ENCODE measurements at places on chromosomes 11 and 22. TPM values are rescaled to one million over a fixed set of nuclear protein-coding genes. Genes with fewer than 3 reads are reported as not detected.

The RIC3 gene
- total RNA-seq = 17.8 TPM

The C11orf16 gene
- total RNA-seq = not detected

The LIN7C gene
- 65.6 TPM for total RNA-seq

The HORMAD2 gene
- total RNA-seq = not detected

DNA sequence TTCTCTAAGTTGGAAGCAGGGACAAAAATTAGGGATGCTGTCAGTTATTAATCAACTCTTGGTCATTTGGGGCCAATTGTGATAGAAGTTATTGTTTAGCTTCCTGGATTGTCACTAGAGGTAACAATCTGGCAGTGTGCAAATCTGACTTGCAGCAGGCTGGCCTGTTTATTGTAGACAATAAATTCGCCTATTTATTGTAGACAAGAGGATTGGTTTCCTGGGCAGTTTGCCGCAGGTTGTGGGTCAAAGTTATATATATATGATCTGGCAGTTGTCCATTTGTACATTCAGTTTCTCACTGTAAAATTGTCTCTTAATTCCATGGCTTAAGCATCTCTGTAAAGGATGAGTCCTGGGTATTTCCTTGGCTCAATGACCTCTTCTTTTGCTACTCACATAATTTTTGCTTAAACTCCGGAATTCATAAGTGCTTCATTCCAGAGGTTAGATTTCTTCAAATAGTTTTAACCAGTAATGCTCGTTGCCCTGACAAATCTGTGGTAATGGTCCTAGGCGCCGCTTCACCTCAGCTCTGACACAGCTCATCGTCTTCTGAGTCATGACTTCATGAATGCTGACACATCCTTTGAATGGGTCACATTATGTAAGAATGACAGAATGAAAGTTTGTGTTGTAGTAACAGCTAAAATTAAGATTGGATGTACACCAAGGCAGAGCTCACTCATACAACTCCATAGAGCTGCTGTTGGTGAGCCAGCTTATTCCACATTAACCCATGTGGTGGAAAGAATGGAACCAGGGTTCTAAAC lies 7.8 kb upstream of the MMP3 start:
- DNase-seq = no peak
- no peaks in the 10 kb centered on the region for H3K27me3 ChIP-seq
- H3K4me1 ChIP-seq = no peaks in the 10 kb centered on the region
- no peak overlapping the region for H3K4me3 ChIP-seq

The SHANK2 gene
- 73.1 TPM for total RNA-seq

GRCh38 chr22:25102722-25103121 lies 96.9 kb upstream of the CRYBB3 start:
- no peaks in the 10 kb centered on the region for H3K36me3 ChIP-seq
- no peaks in the 10 kb centered on the region for H3K27me3 ChIP-seq
- no peak overlapping the region for H3K27ac ChIP-seq
- no peak overlapping the region for H3K4me3 ChIP-seq
- DNase-seq = no peak

DNA sequence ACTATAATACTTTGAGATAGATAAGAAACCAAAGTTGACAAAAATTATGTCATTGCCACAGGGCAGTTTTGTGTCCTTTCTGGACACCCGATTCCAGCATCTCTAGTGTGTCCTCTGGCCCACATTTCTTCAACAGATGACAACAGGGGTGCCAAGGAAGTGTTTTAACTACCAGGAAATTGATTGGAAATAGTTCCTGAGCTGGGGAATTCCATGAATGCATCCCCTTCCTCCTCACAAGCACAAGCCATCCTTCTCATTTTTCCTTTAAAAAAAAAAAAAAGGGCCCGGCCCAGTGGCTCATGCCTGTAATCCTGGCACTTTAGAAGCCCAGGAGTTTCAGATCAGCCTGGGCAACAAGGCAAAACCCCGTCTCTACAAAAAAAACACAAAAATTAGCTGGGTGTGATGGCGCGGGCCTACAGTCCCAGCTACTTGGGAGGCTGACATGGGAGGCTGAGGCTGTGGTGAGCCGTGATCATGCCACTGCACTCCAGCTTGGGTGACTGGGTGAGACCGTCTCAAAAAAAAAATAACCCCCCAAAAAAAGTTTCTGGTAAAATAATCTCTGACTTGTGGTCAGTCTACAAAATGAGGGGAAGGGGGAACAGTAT lies 797 bp upstream of the B3GAT3 start:
- H3K27me3 ChIP-seq = no peaks in the 10 kb centered on the region
- peaks cover 12% of the 10 kb centered on the region for H3K4me1 ChIP-seq
- peaks cover 17% of the 10 kb centered on the region for H3K36me3 ChIP-seq
- peak overlapping the region; percentile 87 for H3K4me3 ChIP-seq
- DNase-seq = peak; percentile 57
- peak overlapping the region; percentile 88 for H3K27ac ChIP-seq

The CHRDL2 gene
- 0.16 TPM for total RNA-seq

The GGTLC3 gene
- not detected for total RNA-seq

- no peaks in the 10 kb centered on the region for H3K36me3 ChIP-seq
- H3K4me3 ChIP-seq = no peak overlapping the region
- peaks cover 4% of the 10 kb centered on the region for H3K4me1 ChIP-seq
- H3K27me3 ChIP-seq = no peaks in the 10 kb centered on the region
- no peak for DNase-seq
These were observed 81.3 kb upstream of the BLID start for GRCh38 chr11:122197066-122197987.

The CEP126 gene
- 1.4 TPM for total RNA-seq

DNA sequence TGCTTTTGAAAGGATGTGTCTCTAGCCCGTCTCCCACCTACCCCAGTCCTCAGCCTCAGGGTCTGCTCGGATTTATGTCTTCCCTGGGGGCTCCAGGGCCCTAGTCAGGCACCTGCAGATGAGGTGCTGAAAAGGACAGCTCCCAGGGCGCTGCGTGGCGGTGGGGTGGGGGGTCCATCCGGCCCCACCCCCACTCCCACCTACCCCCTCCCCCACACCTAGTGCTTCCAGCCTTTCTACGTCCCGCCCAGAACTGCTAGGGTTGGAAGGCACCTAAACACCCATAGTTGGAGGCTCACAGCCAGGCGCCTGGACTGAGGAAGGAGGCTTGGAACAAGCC lies 1.4 kb upstream of the ROBO3 start:
- peaks cover 17% of the 10 kb centered on the region for H3K4me1 ChIP-seq
- DNase-seq = peak; percentile 51
- H3K27me3 ChIP-seq = peaks cover 100% of the 10 kb centered on the region
- peak overlapping the region; percentile 29 for H3K4me3 ChIP-seq
- H3K36me3 ChIP-seq = no peaks in the 10 kb centered on the region

DNA sequence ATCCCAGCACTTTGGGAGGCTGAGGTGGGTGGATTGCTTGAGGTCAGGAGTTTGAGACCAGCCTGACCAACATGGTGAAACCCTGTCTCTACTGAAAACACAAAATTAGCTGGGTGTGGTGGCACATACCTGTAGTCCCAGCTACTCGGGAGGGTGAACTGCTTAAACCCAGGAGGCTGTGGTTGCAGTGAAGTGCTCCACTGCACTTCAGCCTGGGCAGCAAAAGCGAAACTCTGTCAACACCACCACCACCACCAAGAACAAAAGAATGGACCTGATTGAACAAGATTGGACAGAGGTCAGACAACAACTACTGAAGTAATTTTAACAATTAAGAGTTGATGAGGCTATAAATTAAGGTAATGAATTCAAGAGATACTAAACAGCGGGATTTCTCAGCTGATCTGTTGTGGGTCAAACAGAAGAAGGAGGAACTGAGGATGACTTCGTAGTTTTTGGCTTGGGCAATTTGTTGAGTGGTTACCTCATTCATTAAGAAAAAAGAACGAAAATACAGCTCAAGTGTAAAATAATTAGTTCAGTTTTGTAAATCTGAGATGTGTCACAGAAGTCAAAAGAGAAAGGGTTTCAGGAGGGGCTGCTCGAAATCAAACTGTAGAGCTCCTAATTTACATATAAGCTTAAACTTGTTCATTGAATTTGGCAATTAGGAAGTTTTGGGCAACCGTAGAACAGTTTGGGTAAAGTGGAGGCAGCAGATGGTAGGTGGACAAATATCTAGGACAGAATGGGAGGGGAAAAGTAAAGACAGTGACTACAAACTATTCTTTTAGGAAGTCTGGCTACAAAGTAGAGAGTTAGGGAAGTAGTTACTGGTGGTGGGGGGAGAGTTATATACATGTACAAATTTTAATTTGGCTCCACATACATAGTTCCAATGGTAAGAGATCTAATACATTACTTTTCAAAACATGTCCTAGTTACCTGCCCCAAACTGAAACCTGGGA lies 4.5 kb downstream of the IL18 start:
- no peaks in the 10 kb centered on the region for H3K4me1 ChIP-seq
- H3K36me3 ChIP-seq = no peaks in the 10 kb centered on the region
- no peaks in the 10 kb centered on the region for H3K27me3 ChIP-seq
- no peak overlapping the region for H3K4me3 ChIP-seq
- no peak overlapping the region for H3K27ac ChIP-seq
- no peak for DNase-seq

GRCh38 chr22:35458547-35459422 lies 58.8 kb downstream of the MCM5 start:
- no peak overlapping the region for H3K27ac ChIP-seq
- peaks cover 5% of the 10 kb centered on the region for H3K4me1 ChIP-seq
- no peak overlapping the region for H3K4me3 ChIP-seq
- no peak for DNase-seq

- no peaks in the 10 kb centered on the region for H3K27me3 ChIP-seq
- no peaks in the 10 kb centered on the region for H3K4me1 ChIP-seq
- no peaks in the 10 kb centered on the region for H3K36me3 ChIP-seq
- no peak overlapping the region for H3K4me3 ChIP-seq
These were observed 68.2 kb upstream of the ISX start for GRCh38 chr22:34997633-34998299.

DNA sequence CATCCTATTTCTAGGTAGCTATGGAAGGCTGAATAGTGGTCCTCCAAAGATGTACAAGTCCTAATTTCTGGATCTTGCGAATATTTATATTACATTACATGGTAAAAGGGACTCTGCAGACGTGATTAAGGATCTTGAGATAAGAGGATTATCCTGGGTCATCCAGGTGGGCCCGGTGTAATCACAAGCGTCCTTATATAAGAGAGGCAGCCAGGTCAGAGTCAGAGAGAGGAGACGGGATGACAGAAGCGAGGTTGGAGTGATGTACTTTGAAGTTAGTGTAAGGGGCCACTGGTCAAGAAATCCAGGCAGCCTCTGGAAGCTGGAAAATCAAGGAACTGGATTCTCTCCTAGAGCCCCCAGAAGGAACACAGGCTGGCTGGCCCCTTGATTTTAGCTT lies 70.1 kb upstream of the MYOD1 start:
- H3K4me3 ChIP-seq = no peak overlapping the region
- no peaks in the 10 kb centered on the region for H3K36me3 ChIP-seq
- no peak overlapping the region for H3K27ac ChIP-seq
- DNase-seq = no peak
- 0 out of 2 replicates have a peak, but pooled peaks cover 2% of the 10 kb centered on the region for H3K4me1 ChIP-seq

The MRGPRX3 gene
- not detected for total RNA-seq

DNA sequence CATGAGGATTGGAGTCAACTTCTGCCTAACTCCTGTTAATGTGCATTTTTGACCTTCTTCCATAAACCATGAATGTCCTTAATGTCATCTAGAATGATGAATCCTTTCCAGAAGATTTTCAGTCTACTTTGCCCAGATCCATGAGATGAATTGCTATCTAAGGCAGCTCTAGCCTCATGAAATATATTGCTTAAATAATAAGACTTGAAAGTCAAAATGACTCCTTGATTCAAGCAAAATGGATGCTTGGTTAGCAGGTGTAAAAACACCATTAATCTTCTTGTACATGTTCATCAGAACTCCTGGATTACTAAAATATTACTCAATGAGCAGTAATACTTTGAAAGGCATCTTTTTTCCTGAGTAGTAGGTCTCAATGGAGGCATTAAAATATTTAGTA lies 238.5 kb upstream of the ZC3H12C start:
- H3K4me3 ChIP-seq = no peak overlapping the region
- H3K27ac ChIP-seq = no peak overlapping the region
- H3K36me3 ChIP-seq = no peaks in the 10 kb centered on the region

The NTM gene
- 14.6 TPM for total RNA-seq

The SEC14L6 gene
- 2.1 TPM for total RNA-seq

The ANO9 gene
- total RNA-seq = 10.2 TPM

The ASRGL1 gene
- total RNA-seq = 38.4 TPM

The RBM4B gene
- total RNA-seq = 22.9 TPM

DNA sequence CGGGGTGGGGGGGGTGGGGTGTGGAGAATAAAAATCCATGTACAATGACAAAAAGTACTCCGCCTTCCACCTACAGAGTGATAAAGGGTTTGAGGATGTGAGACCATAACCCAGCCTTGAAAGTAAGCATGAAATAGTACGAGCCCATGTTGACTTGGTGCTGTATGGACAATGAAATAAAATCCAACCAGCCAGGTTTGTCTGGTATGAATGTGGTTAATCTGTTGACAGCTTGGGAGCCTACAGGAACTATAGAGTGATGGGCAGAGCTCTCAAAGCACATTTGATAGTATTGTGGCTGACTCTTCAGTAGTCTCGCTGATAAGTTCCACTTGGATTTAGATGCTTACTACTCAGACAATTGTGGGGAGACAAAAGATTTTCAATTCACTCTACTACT lies 48.8 kb upstream of the CD44 start:
- H3K27ac ChIP-seq = no peak overlapping the region
- H3K4me3 ChIP-seq = no peak overlapping the region
- no peaks in the 10 kb centered on the region for H3K4me1 ChIP-seq
- H3K27me3 ChIP-seq = no peaks in the 10 kb centered on the region

- no peaks in the 10 kb centered on the region for H3K27me3 ChIP-seq
- no peak overlapping the region for H3K4me3 ChIP-seq
- DNase-seq = no peak
- H3K36me3 ChIP-seq = no peaks in the 10 kb centered on the region
- no peaks in the 10 kb centered on the region for H3K4me1 ChIP-seq
- no peak overlapping the region for H3K27ac ChIP-seq
These were observed 150.9 kb upstream of the THY1 start for GRCh38 chr11:119573858-119574257.

Data from GM23338 (cell line).